Left colon (tissue), 2 donors: ENCODE measurements at places on chromosomes 5 and 9. TPM values are rescaled to one million over a fixed set of nuclear protein-coding genes. Genes with fewer than 3 reads are reported as not detected.

The MVB12B gene
- 16.1 TPM for total RNA-seq

The PAPPA gene
- total RNA-seq: 0.82 TPM

The CCNO gene
- total RNA-seq: 3.0 TPM

The NR2F1 gene
- 4.9 TPM for total RNA-seq

The PLEKHG4B gene
- total RNA-seq: not detected

The ADAM19 gene
- 9.1 TPM for total RNA-seq

- DNase-seq: peak; percentile 84
Measured at GRCh38 chr5:1315709-1316587, 21.1 kb upstream of the TERT start.

GRCh38 chr9:21481470-21482056 is 550 bp downstream of the IFNE start:
- no peak for DNase-seq

DNA sequence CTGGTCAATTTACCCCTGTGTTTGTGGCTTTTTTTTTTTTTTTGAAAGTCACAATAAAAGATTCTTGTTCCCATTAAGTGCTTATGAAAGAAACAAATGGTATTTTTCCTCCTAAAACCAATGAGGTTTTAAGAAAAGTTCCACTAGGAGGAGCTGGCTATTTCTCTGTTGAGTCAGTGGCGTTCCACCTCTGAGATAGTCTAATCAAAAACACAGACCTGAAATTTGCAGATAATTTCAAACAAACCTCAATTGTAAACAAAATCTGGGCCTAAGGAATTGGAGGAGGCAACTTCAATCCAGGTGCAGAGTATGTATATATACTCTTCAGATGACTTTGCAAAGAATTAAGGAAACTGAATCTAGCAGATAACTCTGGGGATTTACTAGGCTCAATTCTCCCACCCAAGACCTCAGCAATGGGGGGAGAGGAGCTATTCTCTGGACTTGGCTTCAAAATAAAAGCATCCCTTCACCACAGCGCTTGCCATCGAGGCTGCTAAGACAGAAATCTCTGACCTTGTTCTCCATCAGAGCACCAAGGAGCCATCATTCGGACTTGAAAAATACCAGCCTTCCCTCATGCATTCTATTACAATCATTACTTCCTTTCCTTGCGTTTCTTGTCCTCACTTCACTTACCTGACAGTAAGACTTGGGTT is 52.4 kb downstream of the FANCC start:
- DNase-seq: no peak

- no peak for DNase-seq
Measured at GRCh38 chr5:30030101-30030500, 1163.4 kb upstream of the CDH6 start.

DNA sequence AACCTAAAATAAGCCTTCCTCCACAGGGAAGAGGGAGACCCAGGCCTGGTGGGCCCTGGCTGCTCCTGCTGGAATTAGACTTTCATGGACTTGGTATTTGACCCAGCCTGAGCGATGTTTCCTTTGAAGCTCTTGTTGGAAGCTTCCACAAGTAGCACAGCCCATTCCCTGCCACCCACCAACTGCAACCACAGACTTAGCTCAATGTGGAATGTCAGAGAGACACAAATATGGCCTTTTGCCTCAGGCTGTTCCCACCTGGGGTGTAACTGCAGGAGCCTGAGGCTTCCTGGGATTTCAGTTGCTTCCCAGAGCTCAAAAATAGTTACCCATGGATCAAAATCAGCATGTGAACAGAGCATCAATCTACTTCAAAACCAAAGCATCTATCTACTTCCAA is 70.3 kb upstream of the LHFPL2 start:
- no peak for DNase-seq

DNA sequence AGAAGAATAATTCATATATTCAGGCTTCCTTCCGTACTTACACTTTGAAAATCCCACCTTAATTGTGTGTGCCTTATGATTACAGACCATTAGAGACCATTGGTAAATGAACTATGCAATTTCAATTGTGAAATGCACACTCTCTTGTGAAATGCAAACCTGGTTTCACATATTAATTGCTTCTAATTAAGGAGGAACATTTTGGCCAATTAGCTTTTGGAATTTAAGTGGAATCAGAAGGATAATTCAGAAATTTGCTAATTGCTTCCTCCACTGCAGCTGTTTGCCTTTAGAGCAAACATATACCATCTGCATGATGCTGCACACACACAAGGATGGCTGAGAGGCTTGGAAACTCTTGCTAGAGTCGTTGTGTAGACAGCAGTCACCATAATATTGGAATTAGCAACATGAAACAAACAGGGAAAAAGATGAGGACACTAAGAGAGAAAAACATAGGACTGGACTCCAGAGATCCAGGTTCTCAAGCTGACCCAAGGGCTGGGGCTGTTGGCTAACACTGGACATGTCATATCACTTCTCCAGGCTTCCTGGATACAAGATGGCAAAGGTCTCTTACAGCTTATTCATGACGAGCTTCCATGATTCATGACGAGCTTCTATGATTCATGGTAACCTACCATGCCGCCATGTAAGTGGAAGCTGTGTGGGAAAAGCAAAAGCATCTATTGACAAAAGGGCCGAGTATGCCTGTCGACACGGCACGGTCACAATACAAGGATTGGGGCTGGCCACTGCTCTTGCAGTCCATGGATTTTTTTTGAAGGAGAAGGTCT is 78.0 kb downstream of the PTCH1 start:
- no peak for DNase-seq

DNA sequence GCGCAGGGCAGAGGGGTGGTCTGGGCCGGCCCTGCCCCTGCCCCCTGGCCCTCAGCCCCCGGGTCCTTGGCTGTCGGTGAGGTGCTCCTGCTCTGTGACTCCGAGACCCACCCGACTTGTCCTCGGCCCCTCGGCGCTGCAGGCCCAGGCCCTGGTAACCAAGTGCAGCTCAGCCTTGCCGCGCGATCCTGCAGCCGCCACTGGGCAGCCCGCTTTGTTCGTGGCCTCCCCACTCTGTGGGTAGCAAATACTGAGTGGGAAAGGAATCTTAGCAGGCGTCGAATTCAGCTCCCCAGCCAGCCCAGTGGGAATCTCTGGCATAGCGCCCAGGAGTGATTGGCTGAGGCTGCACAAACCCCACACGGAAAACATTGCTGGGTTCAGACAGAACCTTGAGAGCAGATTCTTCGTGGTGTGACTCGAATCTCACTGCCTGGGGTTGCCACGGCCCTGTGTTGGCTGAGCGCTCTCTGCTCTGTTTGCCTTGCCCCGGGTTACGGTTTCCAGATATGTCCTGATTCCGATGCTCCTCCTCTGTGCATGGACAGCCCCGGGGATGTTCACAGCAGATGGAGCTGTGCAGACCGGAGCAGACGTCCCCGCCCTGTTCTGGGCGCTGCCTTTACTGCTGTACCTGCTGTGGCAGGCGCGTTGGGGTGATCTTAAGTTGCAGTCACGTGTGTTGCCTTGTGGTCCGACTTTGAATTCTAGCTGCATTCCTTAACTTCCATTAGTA is 13.4 kb upstream of the EXOC3 start:
- peak; percentile 69 for DNase-seq

GRCh38 chr5:61405511-61406295 is 73.6 kb downstream of the ZSWIM6 start:
- no peak for DNase-seq

DNA sequence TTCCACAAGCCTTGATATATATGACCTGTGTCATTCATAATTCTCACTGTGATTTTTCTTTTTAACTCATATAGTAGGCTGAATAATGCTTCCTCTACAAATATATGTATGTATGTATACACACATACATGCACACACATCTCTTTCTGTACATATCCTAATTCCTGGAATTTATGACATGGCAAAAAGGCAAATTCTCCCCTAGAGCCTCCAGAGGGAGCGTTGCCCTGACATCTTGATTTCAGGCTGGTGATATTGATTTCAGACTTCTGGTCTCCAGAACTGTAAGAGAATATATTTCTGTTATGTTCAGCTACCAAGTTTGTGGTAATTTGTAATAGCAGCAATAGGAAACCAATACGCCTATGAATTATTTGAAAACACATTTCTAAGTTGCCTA is 166.6 kb upstream of the GAS1 start:
- no peak for DNase-seq

DNA sequence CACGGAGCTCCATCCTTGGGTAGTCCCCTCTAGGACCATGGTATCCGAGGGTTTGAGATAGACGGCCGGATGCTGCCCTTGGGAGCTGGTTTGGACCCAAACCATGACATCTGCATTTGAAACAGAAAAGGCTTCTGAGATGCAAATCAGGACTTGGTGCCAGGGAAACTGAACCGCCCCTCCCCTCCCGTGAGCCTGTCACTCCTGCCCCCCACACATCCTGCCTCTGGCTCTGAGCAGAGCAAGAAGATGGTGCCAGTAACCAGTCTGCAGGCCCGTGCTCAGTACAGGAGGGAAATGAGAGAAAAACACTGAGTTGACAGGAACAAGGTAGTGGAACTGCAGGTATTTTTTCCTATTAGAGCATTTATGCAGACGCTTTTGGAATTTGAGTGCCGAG is 18.6 kb downstream of the ARPC5L start:
- no peak for DNase-seq

- DNase-seq: no peak
Measured at GRCh38 chr9:91289244-91289643, 72.5 kb downstream of the AUH start.

GRCh38 chr9:125466411-125466810 is 204.8 kb downstream of the GAPVD1 start:
- DNase-seq: no peak

DNA sequence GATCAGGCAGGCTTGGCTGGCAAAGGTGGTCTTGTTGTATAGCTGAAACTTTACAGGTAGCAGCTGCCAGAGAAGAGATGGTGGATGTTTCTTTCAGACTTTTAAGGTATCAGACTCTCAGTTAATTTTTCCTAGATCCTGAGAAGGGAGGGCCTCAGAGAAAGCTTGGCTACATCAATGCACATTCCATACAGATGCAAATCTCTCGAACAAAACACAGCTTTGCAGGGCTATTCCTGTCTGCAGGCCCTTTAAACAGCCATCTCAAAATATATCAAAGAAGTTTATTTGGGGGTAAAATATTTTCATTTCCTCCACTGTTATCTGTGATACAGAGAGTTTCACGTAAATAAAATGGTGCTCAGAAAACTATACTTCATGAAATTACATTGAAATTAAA is 1584.4 kb downstream of the EFNA5 start:
- no peak for DNase-seq

- DNase-seq: no peak
Measured at GRCh38 chr5:170006021-170006420, 25.7 kb upstream of the INSYN2B start.

- DNase-seq: no peak
Measured at GRCh38 chr9:14769230-14769571, 46.7 kb upstream of the CER1 start.

DNA sequence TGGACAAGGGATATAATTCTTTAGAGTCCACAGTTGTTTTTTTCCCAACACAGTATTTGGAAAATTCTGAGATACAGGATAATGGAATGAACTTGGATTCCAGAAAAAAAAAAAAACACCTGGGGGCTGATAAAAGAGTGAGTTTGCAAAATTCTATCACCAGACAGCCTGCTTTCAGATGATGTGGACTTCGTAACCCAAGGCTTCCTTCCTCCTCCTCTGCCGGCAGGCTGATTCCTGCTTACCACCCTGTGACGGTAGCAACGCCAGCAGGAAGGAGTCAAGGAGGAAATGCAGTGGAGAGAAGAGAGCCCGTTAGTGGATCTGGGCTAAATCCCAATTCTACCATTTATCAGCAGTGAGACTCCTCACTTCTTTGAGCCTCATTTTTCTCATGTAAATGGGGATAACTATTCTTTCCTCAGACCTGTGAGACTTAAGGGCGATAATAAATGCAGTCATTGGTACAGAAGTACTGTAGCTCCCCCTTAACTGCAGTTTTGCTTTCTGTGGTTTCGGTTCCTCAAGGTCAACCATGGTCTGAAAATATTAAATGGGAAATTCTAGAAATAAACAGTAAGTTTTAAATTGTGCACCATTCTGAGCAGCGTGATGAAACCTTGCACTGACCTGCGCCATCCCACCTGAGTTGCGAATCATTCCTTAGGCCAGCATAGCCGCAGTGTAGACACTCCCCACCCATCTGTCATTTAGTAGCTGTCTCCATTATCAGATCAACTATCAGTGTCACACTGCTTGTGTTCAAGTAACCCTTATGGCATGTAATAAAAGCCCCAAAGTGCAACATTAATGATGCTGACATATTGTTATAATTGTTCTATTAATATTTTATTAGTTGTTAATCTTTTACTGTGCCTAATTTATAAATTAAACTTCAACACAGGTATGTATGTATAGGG is 71.4 kb downstream of the DCP2 start:
- no peak for DNase-seq

GRCh38 chr5:178067755-178068154 is 45.6 kb upstream of the N4BP3 start:
- no peak for DNase-seq

DNA sequence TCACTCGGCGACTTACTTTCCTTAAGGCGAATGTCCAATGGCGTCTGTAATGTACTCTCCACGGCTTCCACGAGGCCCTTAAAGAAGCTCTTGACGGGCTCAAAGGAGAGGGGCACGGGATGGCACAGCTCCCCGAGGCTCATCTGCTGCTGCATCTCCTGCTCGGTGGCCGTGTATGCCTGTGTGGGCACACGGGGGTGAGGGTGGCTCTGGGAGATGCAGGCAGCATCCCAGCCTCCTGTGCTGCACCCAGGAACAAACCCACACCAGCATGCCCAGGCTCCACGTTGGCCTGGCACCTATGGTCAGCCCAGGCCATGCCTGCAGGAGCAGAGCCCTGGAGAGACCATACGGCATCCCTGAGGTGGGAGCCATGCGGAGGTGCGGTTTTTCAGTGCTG is 24.2 kb downstream of the TRIM14 start:
- no peak for DNase-seq

- no peak for DNase-seq
Measured at GRCh38 chr5:142210864-142211412, 102.4 kb downstream of the NDFIP1 start.

- no peak for DNase-seq
Measured at GRCh38 chr9:107248714-107249113, 34.4 kb upstream of the RAD23B start.

DNA sequence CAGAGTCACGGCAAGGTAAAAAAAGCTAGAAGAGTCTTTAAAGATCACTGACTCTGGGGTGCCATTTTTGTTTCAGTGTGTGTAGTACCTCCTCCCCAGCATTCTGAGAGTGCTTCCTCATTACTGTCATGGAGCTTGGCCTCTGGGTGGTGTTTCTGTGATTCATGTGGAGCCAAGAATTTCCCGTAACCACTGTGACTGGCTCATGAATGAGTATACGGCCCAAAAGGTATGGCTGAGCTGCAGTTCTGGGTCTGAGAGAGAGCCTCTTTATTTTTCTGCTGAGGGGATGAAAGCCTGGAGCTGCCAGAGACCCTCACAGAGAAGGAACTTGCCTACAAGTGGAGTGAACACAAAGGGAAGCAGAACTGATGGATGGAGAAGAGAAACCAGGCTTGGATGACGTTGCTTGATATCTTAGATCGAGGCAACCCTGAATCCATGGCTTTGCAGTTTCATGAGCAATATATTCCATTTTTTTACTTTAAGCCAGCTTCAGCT is 85.6 kb downstream of the PTTG1 start:
- no peak for DNase-seq

DNA sequence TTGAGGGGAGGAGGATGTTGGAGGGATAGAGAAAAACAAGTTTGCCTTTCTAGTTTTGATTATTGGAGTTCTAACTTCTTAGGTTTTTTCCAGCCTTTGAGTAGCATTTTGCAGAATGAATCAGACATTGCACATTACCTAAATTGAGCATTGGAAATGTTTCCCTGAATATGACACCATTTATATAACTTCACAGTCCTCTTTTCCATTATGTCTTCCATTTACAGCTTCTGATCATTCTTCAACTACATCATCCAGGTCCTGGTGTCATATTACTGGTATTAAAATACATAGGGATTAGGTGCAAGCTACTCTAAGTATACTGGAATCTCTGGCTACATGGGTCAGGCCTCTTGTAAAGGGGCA is 286.1 kb downstream of the ARHGAP26 start:
- no peak for DNase-seq
